NCI-H446 treated with DMSO at 0.1 percent for 48 hours (cell line): ENCODE measurements at places on chromosomes 3 and 15.

DNA sequence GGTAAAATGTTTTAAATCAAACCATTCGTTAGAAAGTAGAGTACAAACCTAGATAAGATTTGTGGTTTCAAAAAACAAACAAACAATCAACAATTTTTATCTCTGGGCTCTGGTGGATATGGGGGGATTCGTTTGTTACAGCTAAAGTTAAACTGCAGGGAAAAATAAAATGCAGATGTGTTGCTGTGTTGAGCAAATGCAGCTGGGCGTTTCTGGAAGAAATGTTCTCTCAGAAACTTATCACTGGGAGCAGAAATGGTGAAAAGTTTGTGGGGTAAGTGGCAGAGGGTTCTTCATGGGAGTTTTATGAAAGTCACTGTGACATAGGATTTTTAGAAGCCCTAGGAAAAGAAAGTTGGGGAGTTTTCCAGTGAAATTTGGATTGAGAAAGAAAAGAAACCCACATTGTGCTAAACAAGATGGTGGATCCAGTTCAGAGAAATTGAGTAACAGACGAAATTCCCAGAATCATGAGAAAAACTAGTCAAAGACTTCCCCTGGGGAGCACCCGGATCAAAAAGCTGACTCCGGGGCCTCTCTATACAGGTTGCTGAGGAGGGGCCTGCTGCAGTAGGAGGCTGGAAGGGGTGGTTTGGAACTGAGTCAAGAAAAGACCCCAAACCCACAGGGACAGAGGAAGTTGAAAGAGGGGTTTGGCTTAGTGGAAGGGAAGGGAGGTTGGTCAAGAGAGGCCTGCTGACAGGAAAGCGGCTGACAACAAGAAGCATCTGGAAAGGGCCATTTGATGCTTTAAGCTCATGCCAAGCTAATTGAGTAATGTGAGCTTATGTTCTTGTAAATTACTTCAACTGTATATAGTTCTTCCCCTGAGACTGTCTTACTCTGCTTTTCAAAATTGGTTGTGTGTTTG lies 108.7 kb downstream of the RARB start:
- no peak for DNase-seq

- peak; percentile 44 for DNase-seq
These were observed 305.0 kb upstream of the SLCO3A1 start for GRCh38 chr15:91548549-91548948.

DNA sequence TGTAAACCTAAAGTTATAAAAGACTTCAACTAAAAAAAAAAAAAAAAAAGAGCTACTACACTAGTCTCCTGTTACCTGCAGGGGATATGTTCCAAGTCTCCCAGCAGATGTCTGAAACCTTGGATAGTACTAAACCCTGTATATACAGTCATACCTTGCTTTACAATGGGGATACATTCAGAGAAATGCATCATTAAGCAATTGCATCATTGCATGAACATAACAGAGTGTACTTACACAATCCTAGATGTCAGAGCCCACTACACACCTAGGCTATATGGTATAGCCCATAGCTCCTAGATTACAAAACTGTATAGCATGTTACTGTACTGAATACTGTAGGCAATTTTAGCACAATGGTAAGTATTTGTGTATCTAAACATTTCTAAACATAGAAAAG lies 119.1 kb downstream of the GMPS start:
- no peak for DNase-seq

DNA sequence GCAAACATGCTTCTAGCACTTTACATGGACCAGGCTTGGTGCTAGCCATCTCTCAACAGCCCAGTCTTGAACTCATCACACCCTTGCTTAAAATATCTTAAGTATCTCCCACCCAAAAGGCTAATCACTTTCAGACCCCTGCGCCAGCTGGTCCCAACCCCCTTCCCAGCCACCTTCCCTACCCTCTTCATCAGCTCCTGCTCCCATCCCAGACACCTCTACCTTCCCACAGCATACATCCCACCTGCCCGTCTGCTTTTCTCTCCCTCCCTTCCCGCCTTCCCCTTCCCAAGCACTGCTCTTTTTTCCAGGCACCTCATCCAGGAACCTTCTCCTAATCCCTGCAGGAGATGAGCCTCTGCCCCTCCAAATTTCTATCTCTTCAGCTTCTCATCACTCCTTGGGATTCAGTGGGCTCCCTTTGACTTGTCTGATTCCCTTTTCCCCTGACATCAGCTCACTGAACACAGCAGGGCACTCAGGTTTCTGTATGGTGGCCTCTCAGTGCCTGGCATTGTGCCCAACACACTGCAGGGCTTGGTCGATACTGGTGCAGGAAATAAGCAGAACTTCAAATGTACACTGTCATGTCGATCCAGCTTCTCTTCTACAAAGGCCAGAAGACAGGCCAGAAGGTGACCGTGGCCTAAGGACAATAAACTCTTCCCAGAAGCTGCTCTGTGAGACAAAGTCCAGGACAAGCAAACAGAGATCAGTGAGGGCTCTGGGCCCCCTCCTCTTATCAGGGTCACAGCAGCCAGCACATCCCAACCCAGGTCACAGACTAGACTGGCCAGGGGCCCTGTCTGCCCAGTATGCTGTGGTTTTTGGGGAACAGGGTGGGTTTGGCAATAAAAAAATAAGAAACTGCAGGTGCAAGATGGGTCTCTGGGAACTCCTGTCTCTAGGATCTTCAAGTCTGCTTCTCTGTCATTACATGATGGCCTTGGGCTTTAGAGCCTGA lies 2.2 kb upstream of the ITIH1 start:
- DNase-seq, result no peak

DNA sequence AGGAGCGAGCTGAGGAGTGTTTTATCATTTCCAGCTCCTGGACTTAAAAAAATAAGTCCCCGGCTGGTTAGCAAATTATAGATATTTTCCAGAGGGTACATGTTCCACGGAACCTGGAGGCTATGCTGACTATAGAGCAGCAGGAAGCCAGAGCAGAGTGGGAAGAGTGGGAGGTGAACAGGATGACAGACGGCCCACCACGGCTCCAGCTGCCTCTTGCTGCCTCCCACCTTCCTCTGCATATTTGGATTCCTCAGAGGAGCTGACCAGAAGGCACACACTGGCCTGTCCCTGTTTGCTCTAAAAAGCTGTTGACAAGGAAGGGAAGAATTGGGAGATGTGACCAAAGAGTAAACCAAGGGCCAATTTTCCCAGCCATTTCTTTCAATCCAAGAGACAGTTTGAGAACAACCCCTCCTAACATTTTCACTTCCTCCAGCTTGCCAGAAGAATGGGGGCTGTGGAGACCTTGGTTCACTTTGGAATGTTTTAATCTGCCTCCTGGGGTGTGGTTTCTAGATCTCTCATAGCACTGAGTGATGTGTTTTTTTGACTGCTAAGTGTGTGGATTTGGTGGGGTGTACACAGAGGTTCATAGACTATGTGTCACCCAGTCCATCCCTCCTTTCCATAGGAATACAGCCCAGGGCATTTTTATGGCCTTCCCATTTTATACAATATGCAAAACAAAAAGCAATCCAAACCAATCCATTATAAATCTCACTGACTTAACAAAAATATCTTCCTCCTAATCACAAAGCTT lies 36.8 kb downstream of the HGD start:
- no peak for DNase-seq
